NCI-H187 (cell line): ENCODE measurements at places on chromosomes 13 and 19.

DNA sequence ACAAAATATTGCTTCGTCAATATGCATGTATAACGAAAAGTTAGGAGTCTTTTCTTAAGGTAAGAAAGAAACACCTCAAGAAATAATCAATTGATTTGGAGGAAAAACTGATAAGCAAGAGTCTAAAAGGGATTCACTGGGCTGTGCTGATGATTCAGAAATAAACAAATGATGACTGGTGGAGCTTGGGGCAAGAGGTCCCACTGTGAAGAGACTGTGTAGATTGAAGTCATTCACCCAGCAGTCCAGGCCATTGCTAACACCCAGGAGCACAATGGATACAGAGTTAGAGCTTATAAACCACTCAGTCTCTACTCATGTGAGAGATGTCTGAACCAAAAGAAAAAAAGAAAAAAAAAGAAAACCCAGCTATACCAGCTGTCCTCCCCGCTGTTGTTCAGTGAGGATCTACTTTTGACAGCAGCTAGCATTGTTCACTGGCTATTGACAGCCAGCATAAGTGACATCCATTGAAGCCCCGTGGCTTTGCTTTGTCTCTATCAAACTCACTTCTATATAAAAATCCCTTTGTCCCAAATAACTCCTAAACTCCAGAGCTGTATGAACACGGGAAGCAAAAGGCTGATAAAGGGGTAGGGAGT lies 255.5 kb downstream of the KCTD12 start:
- no peak for DNase-seq

DNA sequence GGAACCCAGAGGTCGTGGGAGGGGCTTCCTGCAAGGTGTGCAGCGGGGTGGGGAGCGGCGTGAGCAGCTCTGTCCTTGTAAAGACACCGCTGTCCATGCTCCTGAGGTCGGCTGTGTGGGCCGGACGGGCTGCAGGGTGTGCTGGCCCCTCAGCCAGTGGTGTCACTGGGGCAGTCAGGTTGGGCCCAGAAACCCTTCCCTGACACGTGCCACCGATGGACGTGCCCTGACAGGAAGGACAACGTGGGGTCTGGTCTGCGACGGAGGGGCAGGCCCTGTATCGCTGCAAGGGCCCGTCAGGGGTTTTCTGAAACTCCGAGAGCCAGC lies 4.2 kb upstream of the RPS15 start:
- no peak for DNase-seq

- DNase-seq, result no peak
These were observed 1238.9 kb downstream of the UQCRFS1 start for GRCh38 chr19:27974082-27974513.

GRCh38 chr19:5288347-5288739 lies 52.3 kb downstream of the PTPRS start:
- no peak for DNase-seq

- DNase-seq, result peak; percentile 23
These were observed 19.2 kb downstream of the GPX4 start for GRCh38 chr19:1122972-1123363.

- DNase-seq, result no peak
These were observed 506.6 kb downstream of the EFNB2 start for GRCh38 chr13:106028911-106029310.

GRCh38 chr19:54164369-54165068 lies 5.0 kb upstream of the LENG1 start:
- peak; percentile 48 for DNase-seq

DNA sequence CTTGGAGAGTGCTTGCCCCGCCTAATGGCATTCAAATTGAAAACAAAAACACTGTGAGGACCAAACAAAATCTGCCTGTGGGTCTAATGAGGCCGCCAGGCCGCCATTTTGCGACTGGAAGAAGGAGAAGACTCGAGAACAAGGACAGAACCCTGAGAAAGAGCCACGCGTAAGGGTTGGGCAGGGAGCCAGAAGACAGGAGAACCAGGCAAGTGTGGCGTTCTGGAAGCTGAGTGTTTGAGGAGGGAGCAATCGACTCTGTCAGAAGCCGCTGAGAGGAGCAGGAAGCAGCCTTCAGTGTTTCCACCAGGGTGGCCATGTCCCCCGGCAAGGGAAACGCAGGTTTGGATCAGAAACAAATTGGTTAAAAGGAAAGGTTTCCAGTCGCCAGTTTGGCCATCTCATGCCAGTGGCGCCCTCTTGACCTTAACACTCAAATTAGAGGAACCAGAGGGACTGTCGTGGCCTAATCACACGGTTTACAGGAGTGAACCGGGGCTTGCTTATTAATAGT lies 10.2 kb upstream of the PTOV1 start:
- DNase-seq, result no peak

- DNase-seq, result no peak
These were observed 208.5 kb downstream of the PCCA start for GRCh38 chr13:100297413-100297812.

GRCh38 chr13:25768838-25769237 lies 283.0 kb downstream of the SHISA2 start:
- DNase-seq, result no peak

DNA sequence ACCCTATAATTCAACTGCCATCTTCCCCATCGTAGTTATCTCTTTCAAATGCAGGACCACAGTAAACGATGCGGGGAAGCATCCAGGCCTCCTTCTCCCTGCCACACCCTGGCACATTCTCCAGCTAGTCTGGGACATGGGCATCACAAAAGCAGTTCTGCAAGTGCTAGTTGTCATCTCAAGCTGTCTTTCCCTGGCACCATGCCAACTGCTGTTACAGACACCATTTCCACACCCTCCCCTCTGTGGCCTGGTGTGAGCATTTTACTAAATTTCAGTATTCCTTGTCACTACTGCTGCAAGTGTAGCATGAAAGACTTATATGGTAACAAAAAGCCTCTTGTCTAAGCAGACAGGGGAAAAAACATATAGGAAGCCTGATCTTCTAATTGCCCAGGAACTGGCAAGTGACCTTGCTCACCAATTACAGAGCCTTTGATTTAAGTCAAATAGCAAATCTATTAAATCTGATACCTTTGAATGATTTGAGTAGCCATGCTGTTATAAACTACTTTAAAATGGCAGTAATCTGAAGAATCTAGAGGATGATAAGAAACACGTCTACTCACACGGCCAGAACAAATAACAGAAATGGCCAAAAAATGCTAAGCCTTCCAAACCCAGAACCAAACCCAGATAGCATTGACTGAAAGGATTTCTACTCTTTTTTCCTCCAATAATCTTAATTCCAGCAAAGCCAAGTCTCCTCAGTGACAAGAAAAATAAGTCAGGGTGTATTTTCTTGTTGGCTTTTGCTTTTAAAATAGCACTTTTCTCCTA lies 179.0 kb downstream of the NUFIP1 start:
- DNase-seq, result peak; percentile 75

DNA sequence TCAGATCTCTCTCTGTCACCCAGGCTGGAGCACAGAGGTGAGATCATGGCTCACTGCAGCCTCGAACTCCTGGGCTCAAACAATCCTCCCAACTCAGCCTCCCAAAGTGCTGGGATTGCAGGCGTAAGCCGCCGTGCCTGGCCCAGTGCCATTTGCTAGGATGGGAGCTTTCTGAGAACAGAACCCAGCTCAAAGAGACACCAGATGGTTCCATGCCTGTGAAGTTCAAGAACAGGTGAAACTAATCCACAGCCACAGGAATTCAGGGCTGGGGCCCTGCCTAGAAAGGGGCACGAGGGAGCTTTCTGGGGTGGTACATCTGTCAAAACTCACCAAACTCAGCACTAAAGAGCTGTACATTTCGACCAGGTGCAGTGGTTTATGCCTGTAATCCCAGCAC lies 4.2 kb downstream of the SLC7A9 start:
- no peak for DNase-seq

- no peak for DNase-seq
These were observed 273.2 kb downstream of the MYO16 start for GRCh38 chr13:108902405-108903155.

DNA sequence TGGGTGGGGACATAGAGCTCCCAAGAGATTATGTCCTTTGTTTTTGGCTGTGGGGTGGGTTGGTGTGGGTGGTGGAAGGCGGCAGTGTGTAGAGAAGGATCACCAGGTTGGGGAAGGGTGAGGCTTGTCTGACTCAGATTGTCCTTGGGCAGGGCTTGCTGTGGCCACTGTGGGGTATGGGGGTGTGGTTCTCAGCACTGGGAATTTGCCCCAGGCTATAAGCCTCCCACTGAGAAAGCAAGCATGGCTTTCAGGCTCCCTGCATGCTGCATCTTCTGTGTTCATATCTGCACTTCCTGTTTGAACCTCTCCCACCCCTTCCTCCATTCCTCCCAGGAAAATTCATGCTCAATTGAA lies 34.9 kb downstream of the DNAJC15 start:
- no peak for DNase-seq

DNA sequence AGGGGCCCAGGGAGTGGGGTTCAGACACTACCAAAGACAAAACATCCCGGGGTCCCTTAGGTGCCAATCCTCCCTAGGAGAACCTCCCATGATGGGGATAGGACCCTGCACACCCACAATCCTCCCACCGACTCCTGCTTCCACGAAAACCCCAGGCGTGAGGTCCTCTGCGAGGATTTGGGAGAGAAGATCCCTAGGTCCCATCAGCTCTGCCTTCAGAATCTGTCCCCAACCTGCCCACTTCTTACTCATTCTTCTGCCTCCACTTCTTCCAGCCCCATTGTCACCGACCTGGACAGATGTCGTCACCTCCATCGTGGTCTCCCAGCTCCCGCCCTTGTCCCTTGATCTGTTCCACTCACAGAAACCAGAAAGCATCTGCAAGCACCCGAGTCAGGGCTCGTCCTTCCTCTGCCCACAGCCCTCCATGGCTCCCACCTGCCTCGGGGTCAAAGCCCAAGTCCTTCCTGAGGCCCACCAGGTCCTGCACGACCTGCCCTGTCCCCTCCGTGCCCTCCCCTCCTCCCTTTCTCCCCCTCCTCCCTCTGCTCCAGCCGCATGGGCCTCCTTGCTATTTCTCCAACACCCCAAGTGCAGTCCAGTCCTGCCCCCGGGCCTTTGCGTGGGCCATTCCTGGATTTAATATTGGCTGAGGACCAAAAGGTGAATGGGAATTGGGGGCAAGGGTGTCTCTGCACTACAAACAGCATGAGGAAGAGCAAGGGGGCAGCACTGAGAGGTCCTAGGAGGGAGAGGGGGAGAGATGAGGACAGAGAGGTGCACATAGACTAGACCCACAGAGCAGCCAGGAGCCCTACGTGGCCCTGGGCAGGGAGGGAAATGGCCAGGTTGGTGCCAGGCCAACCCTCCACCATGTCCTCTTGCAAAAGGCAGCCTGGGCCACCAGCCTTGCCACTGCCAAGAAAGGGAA lies 51.3 kb downstream of the PTPRS start:
- no peak for DNase-seq

DNA sequence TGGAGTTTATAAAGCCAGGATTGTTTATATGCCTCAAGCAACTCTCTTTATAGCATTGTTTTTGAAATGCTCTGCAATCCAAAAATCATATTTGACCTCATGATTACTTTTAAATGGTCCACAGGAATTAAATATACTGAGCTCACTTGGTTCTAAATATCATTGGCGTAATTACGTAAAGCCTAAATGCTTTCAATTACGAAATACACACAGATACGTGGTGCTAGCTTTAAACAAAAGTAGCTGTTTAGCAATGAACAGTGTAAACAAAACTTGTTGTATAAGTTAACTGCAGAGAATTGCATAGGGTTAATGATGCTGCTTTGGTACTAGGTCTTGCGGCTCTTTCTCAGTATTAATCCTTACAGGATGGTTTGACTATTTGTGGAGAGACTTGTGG lies 346.6 kb downstream of the COG6 start:
- DNase-seq, result no peak

DNA sequence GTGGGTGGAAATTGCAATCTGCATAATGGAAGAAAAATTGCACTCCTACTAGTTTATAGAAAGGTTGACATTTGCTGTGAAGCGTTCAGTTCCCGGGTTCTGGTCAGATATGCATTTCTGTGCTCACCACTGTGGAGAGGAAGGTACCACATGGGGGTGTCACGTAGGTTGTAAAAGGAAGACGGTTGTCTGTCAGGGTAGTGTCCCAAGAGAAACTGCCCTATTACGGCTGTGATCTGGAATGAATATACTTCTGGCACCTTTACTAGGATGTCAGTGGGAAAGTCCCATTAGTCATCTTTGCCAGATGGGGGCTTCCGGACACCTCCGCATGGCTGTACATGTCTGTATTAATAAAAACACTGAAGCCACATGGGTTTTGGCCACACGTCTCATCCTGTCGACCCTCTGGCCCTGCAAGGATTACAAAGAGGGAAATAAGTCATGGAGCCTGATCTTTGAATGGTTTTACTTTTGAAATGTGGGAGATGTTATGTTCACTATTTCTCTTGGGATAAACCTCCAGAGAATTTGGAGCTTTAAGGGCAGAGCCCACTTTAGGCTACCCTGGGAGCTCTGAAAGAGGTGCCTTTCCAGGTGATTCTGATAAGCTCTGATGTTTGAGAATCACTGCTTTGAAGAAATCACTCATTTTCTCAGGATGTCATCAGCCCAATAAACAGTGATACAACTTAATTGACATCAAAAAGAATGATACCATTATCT lies 133.9 kb downstream of the AKAP11 start:
- DNase-seq, result no peak

DNA sequence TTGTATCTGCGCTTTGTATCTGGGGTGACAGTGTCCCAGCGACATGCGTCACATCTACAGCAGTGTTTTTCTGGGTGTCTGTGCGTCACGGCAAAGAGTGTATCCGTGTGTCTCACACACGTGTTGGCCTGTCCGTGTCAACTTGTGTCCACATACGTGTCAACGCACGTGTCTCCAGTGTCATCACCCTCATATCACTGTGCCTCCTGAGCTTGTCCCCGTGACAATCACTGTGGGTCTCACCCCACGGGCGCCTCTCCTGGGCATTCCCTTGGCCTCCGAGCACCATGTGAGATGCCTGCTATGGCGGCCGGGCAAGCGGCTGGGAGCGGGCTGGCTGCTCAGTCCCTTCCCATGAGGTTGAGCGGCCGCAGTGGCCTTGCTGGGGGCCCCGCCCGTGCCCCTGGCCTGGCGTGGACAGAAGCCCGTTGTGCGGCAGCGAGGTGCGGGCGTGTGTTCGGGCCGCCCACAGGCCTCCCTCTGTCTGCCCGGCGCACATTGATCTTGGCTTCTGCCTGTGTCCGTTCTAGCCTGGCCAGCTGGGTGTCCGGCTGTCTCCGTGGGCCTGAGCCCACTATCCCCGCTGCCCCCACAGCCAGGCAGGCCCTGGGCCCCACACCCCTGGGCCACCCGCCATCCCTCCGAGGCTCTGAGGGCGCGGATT lies 6.4 kb downstream of the NFIX start:
- no peak for DNase-seq
